Stimulated activated CD4-positive, alpha-beta T cell treated with anti-CD3 and anti-CD28 coated beads, Interleukin-2, amount 100 ng/mL, for 24 hours (primary cell): ENCODE measurements at places on chromosomes 5 and 9.

DNA sequence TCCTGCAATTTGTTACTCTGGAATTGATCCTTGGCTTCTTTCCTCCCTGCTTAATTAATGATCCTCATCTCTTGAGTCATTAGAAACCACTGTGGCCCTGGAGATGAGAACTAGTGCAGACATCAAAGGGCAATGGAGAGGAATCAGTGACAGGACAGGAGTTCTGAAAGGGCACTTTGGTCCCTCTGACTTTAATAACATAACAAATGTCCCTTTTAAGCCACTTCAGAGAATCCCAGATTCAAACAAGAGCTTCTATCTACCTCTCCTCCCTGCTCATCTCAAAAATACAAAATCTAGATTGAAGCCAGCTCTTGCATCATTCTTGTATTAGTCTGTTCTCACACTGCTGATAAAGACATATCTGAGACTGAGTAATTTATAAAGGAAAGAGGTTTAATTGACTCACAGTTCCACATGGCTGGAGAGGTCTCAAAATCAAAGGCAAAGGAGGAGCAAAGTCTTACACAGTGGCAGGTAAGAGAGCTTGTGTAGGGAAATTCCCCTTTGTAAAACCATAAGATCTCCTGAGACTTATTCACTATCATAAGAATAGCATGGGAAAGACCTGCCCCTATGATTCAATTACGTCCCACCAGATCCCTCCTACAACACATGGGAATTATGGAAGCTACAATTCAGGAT lies 139.1 kb downstream of the PLPPR1 start:
- no peak for DNase-seq

- DNase-seq: no peak
These were observed 137.0 kb upstream of the LRRTM2 start for GRCh38 chr5:139012176-139012575.

DNA sequence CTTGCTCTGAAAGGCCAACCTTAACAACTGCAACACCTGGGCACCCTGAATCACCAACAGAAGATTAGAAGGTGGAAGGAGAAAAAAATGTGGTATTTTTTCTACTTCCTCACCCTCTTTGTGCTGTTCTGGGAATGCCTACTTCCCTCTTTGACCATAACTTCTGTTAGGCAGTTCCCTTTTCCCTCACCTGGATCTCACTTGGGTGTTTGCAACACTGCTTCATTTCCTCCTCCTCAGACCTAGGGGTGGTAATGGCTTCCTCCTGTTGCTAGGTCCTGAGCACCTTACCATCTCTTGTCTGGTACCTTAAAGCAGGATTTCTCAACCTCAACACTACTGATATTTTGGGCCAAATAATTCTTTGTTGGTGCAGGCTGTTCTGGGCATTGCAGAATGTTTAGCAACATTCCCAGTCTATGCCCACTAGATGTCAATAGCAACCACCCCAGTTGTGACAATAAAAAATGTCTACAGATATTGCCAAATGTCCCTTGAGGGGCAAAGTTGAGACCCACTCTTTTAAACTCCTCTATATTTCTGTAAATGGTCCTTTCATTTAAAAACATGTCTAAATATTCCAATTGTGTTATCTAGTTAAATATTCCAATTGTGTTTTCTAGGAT lies 300.0 kb upstream of the VLDLR start:
- DNase-seq: no peak

DNA sequence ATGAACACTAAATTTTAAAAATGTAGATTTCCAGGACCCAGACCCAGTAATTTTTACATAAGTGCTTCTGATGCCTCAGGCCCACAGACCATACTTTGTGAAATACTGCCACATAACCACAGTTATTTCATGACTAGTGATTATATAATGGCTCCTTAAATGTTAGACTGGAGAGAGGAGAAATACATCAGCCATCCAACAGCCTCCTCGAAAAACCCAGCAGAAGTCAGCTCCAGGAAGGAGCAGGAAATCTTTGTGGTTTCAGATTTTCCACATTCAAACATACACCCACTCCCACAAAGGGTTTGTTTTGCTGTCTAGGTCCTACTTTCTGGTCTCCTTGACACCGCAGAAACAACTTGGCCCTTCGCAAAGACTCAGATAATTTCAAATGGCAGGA lies 455.2 kb downstream of the DTWD2 start:
- no peak for DNase-seq

GRCh38 chr5:82307451-82307850 lies 29.3 kb upstream of the RPS23 start:
- DNase-seq: no peak

- DNase-seq: no peak
These were observed 39.1 kb downstream of the SPEF2 start for GRCh38 chr5:35656721-35657120.

GRCh38 chr9:69342769-69343168 lies 17.8 kb downstream of the ENTREP1 start:
- no peak for DNase-seq

- DNase-seq: no peak
These were observed 52.9 kb downstream of the GDNF start for GRCh38 chr5:37786862-37787519.

- no peak for DNase-seq
These were observed 19.7 kb upstream of the GRIA1 start for GRCh38 chr5:153470736-153471135.

DNA sequence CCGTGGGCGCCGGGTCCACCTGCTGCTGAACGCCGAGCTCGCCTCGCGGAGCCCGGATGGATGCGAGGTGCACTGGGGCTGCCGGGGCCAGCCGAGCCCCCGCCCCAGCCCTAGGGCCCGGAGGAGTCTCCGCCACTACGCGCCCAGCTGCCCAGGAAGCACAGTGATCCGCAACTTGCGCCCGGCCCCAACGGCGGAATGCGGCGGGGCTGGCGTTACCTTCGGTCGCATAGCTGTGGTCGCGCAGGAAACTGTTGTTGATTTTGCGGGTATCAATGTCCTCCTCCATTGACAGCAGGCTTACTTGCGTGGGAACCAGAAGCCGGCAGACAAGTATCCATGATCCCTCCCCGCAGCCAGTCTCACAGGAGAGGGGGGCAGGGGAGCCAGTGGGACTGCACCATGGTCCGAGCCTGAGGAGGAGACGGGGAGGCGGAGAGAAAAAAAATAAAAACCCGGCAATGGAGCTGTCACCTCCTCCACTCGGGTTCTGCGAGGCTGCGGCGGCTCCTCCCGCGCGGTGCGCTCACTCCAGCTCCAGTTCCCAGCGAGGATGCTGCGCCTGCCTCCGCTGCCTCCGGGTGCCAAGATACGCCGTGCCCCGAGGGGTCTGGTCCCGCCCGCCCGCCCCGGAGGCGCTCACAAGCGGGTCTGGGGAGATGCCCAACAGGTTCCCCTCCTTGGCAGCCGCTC lies 628 bp downstream of the PPP2R2B start:
- peak; percentile 28 for DNase-seq

DNA sequence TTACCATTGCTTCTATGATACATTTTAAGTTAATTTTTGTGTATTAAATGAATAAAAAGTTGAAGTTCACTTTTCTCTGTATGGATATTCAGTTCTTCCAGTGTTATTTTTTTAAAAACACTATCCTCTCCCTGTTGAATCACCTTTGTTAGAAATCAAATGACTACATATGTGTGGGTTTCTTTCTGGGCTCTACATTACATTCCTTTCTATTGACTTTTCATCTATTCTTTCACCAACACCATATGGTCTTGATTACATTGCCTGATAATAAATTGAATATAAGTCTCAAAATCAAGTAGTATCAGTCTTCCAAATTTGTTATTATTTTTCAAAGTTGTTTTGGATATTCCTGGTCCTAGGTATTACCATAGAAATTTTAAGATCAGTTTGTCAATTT lies 7.3 kb upstream of the RASEF start:
- DNase-seq: no peak

GRCh38 chr9:5453673-5454072 lies 3.3 kb downstream of the CD274 start:
- DNase-seq: no peak

- no peak for DNase-seq
These were observed 14.7 kb upstream of the FGF1 start for GRCh38 chr5:142700566-142700965.
